ENCODE measurements at places on chromosomes 6 and 20. TPM values are rescaled to one million over a fixed set of nuclear protein-coding genes. Genes with fewer than 3 reads are reported as not detected.

DNA sequence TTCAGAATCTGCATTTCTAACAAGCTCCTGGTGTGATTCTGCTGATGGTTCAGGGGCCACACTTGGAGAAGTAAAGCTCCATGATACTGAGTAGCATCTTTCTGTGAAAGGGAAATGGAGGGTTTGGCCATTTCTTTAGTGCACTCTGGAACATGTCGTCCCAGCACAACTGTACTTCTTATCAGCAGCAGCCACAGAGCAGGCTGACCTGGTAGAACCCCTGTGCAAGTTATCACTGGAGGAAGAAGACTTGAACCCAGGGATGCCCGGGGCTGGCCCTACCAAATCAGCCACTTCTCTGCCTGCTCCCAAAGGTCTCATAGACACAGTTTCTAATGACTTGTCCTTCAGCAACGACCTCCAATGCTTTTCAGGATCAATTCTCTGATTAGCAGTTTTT, 354.7 kb upstream of the PLCB4 start:
- peaks cover 4% of the 10 kb centered on the region for H3K36me3 ChIP-seq
- H3K27me3 ChIP-seq: no peaks in the 10 kb centered on the region
- H3K4me1 ChIP-seq: no peaks in the 10 kb centered on the region
- DNase-seq: no peak
- no peak overlapping the region for H3K4me3 ChIP-seq

GRCh38 chr6:4653141-4653540, 123.1 kb upstream of the CDYL start:
- no peak overlapping the region for H3K27ac ChIP-seq
- no peaks in the 10 kb centered on the region for H3K36me3 ChIP-seq
- no peak overlapping the region for H3K4me3 ChIP-seq
- no peak for DNase-seq
- peaks cover 22% of the 10 kb centered on the region for H3K27me3 ChIP-seq
- no peaks in the 10 kb centered on the region for H3K4me1 ChIP-seq

DNA sequence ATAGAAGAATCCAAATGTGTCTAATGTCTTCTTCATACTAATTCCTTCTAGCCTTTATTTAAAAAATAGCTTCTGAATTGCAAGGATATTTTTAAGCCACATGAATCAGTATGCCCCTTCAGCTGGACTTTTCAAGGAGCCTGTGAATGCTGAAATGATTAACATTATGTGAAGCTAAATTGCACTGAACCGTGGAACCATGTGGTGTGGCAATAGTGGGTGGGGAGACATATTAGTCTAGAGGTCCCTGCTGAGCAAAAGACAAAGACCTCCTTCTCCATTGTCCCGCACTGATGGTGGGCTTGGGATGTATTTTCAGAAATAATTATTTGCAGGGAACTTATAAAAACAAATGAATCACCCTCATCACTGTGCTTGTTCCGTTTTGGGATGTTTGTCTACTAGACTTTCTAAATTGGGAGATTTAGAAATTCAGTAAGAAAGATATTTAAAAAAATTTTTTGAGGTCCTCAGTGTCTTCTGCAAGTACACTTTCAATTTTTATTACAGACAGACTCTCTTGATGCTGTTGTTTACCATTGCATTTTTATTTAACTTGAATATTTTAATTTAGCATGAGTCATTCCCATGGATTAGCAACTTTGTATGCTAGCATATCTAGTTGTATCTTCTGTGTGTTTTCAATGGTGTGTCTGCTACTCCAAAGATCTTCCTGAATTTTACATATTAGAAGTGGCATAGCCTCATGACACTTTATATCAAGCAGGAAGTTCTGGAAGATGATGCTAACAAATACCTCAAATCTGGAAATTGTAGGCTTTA, 238.1 kb downstream of the LAMA2 start:
- no peaks in the 10 kb centered on the region for H3K36me3 ChIP-seq
- H3K4me3 ChIP-seq: no peak overlapping the region
- no peak overlapping the region for H3K27ac ChIP-seq
- peaks cover 11% of the 10 kb centered on the region for H3K27me3 ChIP-seq

RIMS4 gene
- total RNA-seq: not detected

DNA sequence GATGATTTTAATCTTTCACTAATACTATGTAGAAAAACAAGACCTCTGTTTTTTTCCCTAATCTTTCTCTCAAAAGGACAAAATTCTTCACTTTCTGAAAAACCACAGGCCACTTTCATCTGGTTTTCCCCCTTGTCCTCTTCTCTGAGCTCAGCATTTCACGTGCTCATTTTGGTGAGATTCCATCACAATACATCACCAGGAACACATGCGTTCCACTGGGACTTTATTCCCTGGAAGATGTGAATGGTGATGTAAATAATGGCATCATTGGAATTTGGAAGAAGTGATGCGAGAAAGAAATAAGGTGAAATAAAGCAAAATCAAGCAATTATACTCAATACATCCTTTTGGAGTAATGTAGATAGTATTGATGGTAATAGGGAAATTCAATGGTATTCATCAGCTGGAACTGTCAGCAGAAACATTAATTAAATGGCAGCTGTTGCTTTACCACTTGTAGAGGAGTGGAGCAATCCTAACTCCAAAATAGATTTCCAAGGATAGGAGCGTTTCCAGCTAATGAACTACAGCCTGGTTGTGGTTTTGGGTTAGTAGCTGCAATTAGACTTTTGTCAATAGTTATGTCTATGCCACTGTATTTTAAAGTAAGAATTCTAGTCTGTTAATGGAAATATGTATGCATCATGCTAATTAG, 11.5 kb downstream of the FILIP1 start:
- no peaks in the 10 kb centered on the region for H3K36me3 ChIP-seq
- H3K4me1 ChIP-seq: peaks cover 4% of the 10 kb centered on the region
- no peak for DNase-seq

DNA sequence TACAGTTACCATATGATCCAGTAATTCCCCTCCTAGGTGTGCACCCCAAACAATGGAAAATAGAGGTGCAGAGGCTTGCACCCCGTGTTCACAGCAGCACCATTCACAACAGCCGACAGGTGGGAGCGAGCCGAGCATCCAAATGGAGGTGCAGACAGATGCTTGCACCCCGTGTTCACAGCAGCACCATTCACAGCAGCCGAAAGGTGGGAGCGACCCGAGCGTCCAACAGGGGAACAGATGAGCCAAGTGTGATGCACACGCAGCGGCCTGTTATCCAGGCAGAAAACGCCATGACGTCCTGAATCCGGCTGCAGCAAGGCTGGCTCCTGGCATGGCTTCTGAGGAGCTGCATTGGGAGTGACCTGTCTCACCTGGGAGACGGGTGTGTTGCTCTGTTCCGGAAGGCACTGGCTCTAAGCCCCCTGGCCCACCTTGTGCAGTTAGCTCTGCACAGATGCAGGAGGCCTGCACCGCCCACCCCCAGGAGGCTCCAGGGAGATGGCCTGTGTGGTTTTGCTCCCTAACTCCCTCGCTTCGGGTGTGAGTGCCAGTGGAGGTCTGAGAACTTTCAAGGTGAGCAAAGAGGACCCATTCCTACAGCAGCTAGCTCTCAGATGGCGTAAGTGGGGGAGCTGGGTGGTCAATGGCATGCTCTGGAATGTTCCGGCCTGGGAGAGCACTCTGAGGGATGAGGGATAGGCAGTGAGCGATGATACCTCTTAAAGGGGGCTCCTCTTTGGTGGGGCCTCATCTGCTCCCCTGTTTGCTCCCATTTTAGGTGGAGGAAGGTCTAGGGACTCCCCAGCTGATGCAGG, 47.8 kb upstream of the FRMD1 start:
- no peak overlapping the region for H3K27ac ChIP-seq
- no peak for DNase-seq
- peaks cover 20% of the 10 kb centered on the region for H3K27me3 ChIP-seq
- peaks cover 2% of the 10 kb centered on the region for H3K4me1 ChIP-seq

DNA sequence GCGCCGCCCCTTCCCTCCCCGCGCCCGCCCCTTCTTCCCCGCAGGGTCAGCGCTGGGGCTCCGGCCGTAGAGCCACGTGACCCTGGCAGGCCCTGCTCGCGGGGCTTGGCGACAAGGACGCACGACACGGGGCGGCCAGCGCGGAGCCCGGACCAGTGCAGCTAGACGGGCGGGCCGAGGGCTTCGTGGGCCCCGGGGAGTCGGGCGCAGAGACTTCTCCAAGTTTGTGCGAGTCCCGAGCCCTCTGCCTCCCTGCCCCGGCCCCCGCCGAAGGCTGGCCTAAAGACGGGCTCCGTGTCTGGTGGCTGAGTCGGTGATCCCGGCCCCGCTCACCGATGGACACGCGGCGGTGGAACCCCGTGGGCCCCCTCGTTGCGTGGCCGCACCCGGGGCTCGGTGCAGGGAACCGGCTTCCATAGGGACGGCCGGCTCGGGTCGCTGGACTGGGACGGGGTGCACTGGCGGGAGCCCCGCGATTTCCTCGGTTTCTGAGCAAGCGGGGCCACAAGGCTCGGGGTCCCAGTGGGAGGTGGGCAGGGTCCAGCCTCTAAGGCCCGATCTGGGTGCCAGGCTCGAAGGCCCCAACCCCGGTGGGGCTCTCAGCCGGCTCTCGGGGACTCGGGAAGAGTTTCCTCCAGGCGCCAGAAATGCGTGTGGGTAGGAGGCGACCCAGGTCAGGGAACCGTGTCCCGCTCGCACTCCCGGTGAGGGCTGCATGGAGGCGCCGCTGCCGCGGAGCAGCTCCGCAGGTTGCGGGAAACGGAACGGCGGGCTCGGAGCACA, 452 bp upstream of the GATA5 start:
- no peak for DNase-seq
- H3K4me3 ChIP-seq: peak overlapping the region; percentile 5
- no peak overlapping the region for H3K27ac ChIP-seq
- H3K27me3 ChIP-seq: peaks cover 43% of the 10 kb centered on the region

FAM162B gene
- not detected for total RNA-seq

GRCh38 chr20:51021067-51022025, 1.6 kb downstream of the KCNG1 start:
- H3K27ac ChIP-seq: no peak overlapping the region
- H3K4me3 ChIP-seq: peak overlapping the region; percentile 60
- H3K4me1 ChIP-seq: peaks cover 15% of the 10 kb centered on the region
- peaks cover 76% of the 10 kb centered on the region for H3K27me3 ChIP-seq
- no peak for DNase-seq
- H3K36me3 ChIP-seq: peaks cover 7% of the 10 kb centered on the region

- no peak overlapping the region for H3K4me3 ChIP-seq
- H3K4me1 ChIP-seq: peaks cover 22% of the 10 kb centered on the region
- H3K27me3 ChIP-seq: no peaks in the 10 kb centered on the region
Observed at GRCh38 chr20:47612670-47613069, 111.0 kb downstream of the NCOA3 start.

PXDC1 gene
- 3.6 TPM for total RNA-seq

GRCh38 chr6:96016334-96017069, 728 bp downstream of the FUT9 start:
- H3K27me3 ChIP-seq: peaks cover 33% of the 10 kb centered on the region
- no peak overlapping the region for H3K27ac ChIP-seq
- H3K4me1 ChIP-seq: peaks cover 2% of the 10 kb centered on the region
- no peaks in the 10 kb centered on the region for H3K36me3 ChIP-seq
- DNase-seq: no peak

TSHZ2 gene
- total RNA-seq: 30.7 TPM

GRCh38 chr6:161949531-161949930, 675.7 kb upstream of the AGPAT4 start:
- no peaks in the 10 kb centered on the region for H3K27me3 ChIP-seq
- H3K36me3 ChIP-seq: no peaks in the 10 kb centered on the region
- no peak for DNase-seq
- no peak overlapping the region for H3K27ac ChIP-seq

RBM24 gene
- total RNA-seq: 0.15 TPM

PMEPA1 gene
- 5.8 TPM for total RNA-seq

DNA sequence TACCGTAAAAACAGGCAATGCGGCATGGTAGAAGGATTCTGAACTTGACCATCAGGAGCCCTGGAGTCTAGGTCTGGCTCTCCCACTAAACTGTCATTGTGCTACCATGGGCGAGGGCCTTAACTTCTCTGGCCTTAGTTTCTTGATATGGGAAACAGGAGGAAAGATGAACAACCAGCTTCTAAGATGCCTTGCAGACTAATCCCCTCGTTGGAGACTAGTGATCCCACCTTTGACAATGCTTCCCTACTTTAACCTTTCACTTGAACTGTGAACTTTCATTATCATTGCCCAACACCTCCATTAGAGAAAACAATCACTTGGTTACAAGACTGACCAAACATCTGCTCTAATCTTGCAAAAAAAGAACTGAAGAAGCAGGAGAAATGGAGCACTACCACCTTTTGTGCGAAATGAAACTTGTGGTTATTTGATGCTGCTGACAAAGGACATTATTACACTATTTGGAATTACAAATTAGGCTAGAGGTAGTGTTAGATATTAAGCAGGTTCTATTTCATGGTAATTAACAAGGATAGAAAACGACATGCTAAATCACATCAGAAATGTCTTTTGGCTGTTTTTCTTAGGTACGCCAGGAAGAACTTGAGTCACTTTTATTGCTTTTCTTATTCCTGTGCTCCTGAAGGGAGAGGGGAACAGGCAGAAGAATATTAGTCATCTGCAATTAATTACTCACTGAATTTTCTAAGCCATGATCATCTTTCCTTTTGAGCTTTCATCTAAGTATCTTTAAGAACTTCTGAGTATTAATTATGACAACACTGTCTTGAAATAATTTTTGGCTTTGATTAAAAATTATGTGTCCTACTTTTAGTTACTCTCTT, 39.1 kb upstream of the ARHGAP18 start:
- peak overlapping the region; percentile 91 for H3K27ac ChIP-seq
- no peaks in the 10 kb centered on the region for H3K36me3 ChIP-seq
- H3K4me1 ChIP-seq: peaks cover 40% of the 10 kb centered on the region
- no peaks in the 10 kb centered on the region for H3K27me3 ChIP-seq
- no peak for DNase-seq

DPPA5 gene
- total RNA-seq: not detected

DNA sequence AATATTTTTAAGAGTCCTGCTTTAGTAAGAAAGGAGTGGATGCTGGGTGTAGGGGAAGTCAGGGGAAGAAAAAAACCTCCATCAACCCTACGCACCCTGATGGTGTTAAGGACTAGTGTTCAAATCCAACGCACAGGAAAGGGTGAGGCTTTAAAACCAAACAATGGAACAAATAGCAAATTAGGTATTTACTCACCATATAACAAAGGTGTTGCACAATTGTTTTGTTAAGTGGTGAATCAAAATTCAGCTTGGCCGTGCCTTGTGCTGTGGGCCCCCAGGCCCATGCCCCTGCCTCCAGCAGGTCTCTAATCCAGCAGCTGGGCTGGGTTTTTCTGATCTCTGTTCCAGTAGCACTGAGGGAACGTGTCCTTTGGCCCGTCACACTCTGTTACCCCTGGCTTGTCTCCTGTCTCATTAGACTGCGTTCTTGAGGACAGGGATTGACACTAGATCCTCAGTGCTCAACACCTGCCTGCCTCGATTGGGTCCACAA, 11.8 kb downstream of the FAM83D start:
- H3K4me1 ChIP-seq: peaks cover 6% of the 10 kb centered on the region
- DNase-seq: no peak
- H3K27me3 ChIP-seq: no peaks in the 10 kb centered on the region
- peaks cover 2% of the 10 kb centered on the region for H3K36me3 ChIP-seq
- no peak overlapping the region for H3K27ac ChIP-seq

SLC26A8 gene
- total RNA-seq: not detected

Measured in T-helper 17 cell (primary cell).